ENCODE measurements at places on chromosomes 7 and 10.

GRCh38 chr10:80971461-80971860 is 433.8 kb downstream of the SH2D4B start:
- no peak for DNase-seq

DNA sequence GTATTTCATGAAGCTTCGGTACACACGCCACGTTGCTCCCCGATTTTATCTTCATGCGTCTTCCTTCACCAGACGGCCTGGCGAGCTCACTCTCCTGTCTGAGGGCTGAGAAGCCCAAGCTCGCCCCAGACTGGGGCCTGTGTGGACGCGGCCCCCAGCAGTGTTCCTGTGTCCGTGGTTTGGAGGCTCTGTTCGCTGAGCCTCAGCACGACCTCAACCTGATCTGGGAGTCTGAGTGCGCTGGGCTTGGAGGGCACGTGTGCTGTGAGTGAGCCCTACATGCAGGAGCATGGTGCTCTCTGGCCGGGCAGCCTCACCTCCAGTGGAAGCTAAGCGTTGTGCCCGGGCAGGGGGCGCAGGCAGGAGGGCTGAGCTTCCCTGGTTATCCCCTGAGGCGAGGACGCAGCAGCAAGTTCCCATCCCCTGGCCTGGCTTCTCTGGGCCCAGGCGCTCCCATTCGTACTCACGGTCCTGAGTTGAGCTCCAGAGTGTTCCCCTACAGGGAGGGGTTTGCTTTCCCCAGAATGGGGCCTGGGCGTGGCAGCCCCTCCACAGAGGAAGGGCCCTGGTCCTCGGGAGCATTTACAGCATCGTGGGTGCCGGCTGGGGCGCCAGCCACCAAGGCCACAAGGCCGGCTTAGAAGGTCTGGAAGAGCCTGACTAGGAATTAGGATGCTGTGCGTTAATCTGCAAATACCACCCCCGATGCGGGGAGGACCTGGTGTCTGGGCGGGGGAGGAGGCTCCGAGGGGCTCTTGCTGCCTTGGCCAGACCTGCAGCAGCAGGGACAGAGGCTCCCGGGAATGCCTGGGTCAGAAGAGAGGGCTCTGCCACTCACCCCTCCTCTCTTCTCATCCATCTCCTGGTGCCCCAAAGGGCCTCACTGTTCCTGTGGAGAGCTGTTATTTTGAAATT is 400.6 kb downstream of the DNAJB6 start:
- no peak for DNase-seq

DNA sequence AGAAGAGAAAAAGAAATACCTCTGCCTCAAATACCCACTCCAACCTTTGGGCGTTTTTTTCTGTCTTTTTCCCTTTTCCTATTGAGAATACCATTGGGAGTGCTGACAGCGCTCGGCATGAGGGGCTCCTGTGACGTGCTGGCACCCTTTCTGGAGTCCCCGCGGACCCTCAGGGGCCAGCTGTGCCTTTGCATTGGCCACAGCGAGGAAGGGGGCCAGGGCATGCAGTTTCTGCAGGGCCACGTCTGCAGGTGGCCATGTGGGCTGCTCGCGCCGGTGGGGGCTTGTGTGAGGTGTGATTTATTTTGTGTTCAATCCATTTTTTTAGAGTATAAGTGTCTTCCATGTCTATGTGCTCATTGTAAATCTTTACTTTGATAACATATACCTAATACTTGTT is 57.4 kb downstream of the INPP5A start:
- DNase-seq = no peak

DNA sequence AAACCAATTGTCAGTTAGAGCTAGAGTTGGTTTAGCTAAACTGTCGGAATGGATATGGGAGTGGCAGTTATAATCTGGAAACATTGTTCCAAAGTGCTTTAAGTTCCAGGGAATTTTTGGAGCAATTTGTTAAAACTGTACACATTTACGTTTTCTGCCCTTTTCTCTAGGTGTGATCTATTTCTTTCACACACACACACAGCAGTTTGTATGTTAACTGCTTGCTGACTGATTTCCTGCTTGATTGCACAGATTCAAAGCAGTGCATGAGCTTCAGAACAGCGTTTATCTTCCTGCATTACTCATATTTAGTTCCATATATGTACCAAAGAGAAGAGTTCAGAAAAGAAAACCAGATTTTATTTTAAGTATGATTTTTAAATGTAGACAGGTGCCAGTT is 57.9 kb downstream of the MGMT start:
- no peak for DNase-seq

- DNase-seq = no peak
Observed at GRCh38 chr10:89645742-89646172, 715 bp upstream of the PANK1 start.

- DNase-seq = no peak
Observed at GRCh38 chr10:34256216-34256615, 558.9 kb downstream of the PARD3 start.

GRCh38 chr10:73774637-73775036 is 7.2 kb upstream of the CHCHD1 start:
- no peak for DNase-seq

DNA sequence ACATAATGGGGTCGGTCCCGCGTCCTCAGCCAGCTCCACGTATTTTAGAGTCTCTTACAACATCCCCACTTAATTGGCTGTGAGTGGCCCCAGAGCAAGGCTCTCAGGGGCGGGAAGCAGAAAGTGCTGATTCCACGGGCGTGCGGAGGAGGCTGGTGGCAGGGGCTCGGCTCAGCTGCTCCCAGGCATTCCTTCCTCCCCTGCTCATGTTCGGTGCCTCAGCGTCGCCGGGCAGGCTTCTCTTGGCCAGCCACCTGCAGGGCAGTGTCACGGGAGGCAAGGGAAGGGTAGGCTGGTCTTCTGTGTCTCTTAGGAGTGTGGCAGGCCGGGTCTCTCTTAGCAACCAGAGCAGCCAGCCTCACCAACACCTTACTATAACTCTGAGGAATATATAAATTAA is 33.8 kb downstream of the IL15RA start:
- no peak for DNase-seq

Measured in esophagus squamous epithelium (tissue), 5 donors.